ENCODE measurements at places on chromosomes 11 and 22.

DNA sequence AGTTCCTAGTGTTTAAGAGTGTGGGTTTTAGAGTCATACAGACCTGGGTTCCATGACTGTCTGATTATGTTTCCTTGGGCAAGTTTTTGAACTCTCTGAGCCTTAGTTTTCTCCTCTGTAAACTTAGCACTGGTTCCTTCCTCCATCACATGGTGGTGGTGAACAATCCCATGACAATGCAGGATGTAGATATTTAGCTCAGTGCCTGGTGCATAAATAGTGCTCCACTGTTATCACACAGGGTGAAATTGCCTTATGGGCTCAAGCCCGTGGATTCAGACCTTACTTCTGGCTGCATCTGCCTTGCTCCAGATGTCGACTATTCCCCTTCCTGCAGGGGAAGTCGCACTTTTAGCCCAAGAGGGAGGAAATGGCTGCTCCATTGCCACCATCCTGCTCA lies 62.7 kb downstream of the LDLRAD3 start:
- no peak for DNase-seq

GRCh38 chr11:46249938-46250744 lies 27.3 kb upstream of the CREB3L1 start:
- DNase-seq, result no peak

GRCh38 chr11:35073691-35074419 lies 65.1 kb upstream of the CD44 start:
- no peak for DNase-seq

DNA sequence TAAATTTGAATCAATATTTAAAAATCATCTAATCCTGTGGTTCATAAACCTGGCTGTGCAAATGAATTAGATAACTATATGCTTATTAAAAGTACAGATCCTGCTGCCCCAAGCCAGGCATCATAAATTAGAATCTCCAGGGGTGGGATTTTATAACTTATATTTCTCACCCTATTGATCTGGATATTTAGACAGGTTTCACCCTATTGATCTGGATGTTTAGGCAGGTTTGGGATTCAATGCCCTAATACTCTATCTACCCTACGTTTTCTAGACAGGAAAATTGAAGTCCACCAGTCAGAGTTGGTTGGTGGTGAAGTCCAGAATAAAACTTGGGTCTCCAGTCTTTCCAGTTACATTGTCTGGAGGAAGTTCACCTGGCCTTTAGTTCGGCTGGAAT lies 2.6 kb downstream of the OR8B8 start:
- DNase-seq, result no peak

DNA sequence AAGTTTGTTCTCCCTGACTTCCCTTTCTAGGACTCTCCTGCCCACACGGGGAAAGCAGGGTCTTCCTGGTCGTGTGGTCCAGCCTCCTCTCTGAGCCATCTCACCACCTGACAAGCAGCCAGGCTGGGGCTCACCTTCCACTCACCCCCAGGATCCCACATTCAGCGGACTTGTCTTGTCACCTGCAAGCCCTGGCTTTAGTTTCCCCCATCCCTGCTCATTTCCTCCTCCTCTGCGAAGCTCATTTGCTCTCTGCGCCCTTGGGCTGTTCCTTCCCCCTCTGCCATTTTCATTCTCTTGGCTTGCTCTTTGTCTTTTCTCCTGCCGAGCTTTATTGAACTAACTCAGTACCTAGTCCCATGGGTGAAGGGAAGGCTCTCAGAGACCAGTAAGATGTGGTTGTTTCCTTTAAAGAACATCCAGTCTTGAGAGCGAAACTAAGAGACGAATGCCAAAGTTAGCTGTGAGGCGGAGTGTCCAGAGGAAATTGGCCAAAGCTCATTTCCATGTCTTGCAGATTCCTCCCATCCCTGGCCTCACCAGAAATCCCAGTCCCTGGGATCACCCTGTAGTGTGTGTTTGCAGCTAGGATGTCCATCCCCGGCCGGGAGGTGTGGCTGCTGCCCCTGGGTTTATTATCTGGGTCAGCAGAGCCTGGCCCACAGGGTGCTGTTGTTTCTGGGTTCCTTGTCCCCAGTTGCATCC lies 2.0 kb downstream of the ST14 start:
- no peak for DNase-seq

- DNase-seq, result no peak
These were observed 170.7 kb downstream of the GRIK4 start for GRCh38 chr11:120682332-120682649.

GRCh38 chr11:35043936-35044335 lies 95.0 kb upstream of the CD44 start:
- DNase-seq, result no peak

DNA sequence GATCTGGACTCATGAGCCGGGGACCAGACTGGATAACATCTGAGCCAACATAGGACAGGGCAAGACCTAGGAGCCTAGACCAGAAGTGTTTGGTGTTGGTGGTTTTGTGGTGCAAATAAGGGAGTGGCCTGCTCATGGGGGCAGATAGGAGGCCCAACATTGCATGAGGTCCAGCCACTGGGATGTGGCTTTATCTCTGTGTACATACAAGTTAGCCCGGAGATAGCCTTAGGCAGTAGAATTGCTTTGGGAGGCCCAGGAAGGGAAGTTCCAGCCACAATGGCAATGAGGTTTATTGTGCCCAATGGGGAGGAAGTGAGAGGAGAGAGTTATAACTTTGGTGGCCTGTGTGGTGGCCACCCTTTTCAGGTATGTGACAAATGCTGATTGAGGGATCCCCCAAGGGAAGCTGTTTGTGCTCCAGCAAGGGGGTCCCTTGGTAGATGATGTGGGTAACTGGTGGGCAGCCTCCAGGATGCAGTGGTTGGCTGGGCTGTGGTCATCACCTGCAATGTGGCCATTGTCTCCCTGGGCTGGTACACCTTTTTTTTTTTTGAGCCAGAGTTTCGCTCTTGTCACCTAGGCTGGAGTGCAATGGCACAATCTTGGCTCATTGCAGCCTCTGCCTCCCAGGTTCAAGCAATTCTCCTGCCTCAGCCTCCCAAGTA lies 6.4 kb downstream of the LMO2 start:
- DNase-seq, result no peak

DNA sequence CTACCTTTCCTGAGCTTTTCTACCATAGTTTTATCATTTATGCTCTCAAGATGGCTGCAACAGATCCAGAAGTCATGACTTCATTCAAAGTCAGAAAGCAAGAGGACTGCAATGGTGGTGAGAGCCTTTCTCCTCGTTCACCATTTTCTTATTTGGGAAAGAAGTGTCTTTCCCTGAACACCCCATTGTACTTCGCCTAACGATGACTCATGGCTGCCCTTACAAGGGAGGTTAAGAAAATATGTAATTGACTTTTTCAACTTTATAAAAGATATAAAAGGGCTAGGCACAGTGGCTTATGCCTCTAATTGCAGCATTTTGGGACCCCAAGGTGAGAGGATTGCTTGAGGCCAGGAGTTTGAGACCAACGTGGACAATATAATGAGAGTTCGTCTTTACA lies 541.7 kb downstream of the METTL15 start:
- DNase-seq, result no peak

DNA sequence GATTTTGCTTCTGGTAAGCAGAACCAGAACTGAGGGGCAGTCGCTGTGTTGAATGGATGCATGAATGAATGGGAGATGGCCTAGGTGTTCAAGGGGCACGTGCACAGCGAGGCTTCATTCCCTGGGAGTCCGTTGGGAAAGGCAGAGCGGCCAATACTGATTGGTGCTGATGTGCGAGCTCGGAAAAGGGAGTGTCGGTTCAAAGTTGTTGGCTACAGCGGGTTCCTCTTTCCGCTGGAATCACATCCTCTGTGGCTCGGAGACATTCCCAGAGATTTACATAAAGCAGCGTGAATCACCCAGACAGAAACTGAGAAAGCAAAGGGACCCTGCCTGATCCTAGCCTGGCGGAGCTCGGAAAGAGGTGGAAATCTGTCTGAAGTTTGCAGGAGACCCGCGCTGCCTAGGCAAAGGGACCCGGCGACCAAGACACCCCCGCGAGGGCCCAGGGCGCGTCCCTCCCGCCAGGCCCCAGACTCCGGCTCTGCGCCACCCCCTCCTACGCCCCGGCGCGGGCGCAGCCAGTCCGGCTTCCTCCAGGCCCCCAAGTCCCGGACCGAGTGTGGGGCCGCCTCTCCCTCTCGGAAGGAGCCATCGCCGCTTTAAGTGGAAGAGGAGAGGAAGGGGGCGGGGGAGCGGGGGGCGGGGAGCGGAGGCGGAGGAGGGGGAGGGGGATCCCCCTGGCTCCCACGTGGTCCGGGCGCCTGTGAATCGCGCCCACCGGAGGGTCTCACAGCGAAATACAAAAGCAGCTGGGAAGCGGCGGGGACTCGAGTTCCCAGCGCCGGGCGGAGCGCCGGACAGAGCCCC lies at the start of gene FJX1:
FJX1 (plus strand) TSS at position 774 of the 810 bp plus-strand sequence. CDS start 177 bp downstream, outside the sequence.
- peak; percentile 75 for DNase-seq

- DNase-seq, result no peak
These were observed 121.4 kb upstream of the CD82 start for GRCh38 chr11:44443836-44444769.

DNA sequence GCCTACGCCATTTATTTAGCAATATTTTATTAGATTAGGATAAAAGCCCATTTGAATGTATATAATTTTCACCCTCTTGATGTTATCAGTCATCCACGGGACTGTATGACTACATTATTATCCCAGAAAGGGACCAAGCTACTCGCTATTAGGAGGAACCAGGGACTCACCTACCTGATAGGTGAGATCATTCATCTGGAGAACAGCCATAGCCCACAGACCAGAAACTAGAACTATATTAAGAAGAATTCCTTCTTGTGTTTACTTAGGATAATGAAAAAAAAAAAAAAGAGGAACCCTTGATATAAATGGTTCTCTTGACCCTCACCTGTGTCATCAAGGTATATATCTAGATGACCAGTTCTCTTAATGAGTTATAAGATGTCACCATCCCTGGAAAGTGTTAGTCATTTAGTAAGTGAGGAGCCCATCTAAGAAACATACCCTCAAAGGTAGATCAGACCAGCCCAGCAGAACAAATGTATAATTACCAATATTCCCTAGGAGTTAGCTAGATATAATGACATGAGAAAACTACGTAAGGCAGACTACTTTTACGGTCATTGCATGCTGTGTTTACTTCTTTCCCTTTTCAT lies 8.0 kb downstream of the SIK3 start:
- no peak for DNase-seq

DNA sequence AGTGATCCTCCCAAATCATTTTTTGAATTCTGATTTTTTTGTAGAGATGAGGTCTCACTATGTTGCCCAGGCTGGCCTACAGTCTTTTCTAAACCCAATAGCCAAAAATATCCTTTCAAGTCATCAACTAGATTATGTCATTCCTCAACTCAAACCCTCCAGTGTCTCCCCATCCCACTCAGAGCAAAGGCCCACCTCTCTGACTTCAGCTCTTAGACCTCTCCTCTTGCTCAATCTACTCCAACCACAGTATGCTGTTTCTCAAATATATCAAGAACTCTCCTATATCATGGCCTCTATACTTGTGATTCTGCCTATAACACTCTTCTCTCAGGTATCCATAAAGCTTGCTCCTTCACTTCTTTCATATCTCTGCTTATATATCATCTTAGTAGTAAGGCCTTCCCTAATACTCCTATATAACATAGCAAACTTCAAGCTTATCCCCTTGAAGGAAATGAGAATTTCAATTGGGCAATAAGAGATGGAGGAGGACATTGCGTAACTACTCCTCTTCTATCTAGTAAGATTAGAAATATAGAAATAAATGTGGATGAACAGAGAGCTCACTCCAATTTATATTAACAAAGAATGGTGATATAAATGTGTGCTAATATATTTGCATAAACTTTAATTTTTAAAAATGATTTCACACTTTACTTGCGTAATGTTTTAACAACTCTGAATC lies 24.5 kb downstream of the DLG2 start:
- DNase-seq, result no peak

DNA sequence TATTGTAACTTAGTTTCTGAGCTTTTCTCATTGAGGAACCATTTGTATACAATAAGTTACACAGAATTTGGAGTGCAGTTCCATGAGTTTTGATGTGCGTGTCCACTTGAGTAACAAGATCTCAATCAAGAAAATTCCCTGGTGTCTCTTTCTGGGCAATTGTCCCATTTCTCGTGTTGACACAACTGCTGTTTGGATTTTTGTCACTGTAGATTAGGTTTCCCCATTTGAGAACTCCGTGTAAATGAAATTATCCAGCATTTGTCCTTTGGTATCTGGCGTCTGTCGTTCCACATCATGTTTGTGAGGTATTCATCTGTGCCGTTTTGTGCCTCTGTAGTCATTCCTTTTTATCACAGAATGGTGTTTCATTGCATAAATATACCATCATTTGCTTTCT lies 547.0 kb downstream of the TBC1D22A start:
- DNase-seq, result no peak

- no peak for DNase-seq
These were observed 8.4 kb downstream of the BEST1 start for GRCh38 chr11:61958590-61958989.

DNA sequence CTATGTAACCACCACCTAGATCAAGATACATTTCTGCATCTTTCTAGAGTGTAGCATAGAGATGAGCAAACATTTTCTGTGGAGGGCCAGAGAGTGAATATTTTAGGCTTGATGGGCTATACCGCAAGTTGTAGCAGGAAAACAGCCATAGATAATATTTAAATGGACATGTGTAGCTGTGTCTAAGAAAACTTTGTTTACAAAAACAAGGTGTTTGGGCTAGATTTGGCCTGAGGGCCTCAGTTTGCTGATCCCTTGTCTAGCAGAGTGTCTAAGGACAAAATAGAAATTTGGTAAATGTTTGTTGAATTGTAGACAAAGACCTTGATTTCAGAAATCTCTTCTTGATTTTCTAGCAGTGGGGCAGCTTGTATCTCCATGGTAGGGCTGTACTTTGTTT lies 36.3 kb downstream of the STIM1 start:
- DNase-seq, result no peak

- no peak for DNase-seq
These were observed 1.4 kb upstream of the SOX6 start for GRCh38 chr11:16357775-16358174.

- no peak for DNase-seq
These were observed 72.8 kb upstream of the KCNQ1OT1 start for GRCh38 chr11:2772544-2773031.
